ENCODE measurements at places on chromosomes 5 and 9.

- DNase-seq: no peak
Measured at GRCh38 chr5:171984748-171985419, 21.6 kb downstream of the FBXW11 start.

GRCh38 chr9:8855046-8855445, 1055.5 kb upstream of the DMAC1 start:
- no peak for DNase-seq

- DNase-seq: no peak
Measured at GRCh38 chr9:131965103-131965502, 114.6 kb downstream of the MED27 start.

DNA sequence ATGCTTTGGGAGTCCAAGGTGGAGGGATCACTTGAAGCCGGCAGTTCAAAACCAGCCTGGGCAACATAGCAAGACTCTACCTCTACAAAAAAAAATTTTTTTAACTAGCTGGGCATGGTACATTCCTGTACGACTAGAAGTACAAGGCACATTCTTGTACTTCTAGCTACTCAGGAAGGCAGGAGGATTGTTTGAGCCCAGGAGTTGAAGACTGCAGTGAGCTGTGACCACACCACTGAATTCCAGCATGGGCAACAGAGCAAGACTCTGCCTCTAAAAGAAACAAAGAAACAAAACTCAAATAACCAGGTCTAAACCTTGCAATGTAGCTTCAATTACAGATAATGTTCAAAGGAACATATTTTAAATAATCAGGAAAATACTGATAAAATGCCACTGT, 56.2 kb downstream of the SSBP2 start:
- DNase-seq: no peak

DNA sequence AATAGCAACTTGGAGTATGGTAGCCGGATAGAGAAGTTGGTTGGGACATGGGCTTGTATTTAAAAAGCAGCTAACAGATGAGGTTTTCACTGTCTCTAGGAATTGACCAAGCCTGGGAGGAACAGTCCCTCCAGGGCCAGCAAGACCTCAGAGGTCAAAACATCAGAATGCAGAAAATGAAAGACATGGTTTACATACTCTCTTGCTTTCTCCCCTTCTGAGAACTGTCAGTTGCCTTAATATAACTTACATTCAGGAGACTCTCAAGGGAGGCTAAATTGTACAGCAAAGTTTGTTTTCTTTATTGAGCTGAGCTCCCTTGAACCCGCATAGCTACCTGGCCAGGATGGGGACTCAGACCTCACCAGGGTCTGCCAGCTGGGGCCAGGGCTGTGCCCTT, 179.3 kb downstream of the GAS1 start:
- no peak for DNase-seq

- DNase-seq: no peak
Measured at GRCh38 chr5:77560677-77561263, 68.7 kb upstream of the WDR41 start.

DNA sequence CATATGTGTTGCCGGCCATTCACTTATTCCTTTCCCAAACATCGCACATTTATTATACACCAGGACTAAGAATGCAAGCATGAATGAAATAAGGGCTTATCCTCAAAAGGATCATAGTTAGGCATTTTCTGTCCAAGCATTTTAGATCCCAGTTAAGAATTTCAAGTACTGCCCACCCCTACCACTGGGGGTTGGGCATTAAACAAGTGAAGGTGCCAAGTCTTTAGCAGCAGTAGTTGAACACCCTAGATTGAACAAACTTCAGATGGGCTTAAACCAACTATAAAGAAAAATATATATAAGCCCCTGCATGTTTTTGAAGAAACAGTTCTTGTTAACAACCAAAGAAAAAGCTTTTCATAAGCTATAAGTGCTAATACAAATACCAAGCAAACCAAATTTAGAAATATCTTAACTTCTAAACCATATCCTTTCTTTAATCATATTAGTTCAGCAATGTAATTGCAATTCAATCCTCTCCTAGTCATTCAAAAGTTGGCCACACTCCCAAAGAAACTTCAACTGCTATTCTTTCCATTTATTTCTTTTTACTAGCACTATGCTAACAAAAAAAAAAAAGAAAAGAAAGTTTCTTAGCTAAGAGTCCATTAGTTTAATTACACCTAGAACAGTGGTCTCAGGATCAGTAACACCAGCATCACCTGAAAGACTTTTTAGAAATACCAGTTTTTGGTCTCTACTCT, 149.8 kb downstream of the MLLT3 start:
- no peak for DNase-seq

DNA sequence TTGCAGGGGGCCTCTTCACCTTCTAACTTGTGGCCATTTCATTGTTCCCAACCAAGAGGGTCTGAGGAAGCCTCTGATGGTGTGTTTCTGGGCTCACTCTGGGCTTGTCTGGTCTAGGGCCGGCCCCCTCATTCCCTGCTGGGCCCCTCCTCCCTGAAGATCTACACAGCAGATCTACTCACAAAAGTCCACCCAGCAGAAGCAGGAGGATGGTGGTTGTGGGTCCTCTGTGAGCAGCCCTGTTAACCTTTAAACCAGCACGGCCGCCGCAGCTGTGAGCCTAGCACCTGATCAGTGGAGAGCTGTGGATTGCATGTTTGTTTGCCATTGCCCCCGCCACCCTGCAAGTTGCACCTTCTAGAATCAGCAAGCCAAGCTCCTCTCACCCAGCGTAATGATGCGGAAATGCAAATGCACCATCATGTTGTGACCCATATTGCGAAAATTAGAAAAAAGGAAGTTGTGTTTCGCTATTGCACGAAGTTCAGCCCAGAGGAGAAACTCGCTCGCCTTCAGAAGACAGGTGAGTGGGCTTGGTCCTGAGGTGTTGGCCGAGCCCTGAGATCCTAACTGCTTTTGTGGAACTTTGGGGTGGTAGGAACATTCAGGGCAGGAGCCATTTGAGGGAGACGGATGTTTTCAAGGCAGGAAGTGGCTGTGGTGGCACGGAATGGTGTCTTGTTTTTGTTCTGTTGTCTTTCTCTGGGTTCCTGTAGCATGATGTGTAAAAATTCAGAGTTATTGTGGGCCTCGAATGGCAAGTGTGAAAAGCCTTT, 16.7 kb downstream of the FGD3 start:
- DNase-seq: peak; percentile 13

DNA sequence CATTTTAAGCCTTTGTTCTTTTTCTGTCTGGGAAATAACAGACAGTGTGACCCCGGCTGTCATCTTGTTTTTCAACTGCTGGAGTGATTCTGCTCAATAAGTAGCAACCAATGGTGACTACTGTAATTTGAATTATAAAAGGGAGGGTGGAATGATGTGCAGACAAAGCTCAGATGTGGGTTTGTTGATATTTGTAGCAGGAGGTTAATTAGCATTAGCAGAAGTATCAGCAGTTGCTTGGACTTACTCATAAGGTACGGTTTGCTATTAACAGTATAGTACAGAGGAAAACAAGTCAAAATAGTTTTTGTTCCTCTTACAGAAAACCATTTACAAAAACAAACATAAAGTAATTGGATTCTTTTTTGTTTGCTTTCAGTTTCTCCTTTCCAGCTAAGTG, 140.4 kb downstream of the TUSC1 start:
- DNase-seq: no peak

GRCh38 chr9:137691646-137692351, 73.0 kb downstream of the EHMT1 start:
- DNase-seq: no peak

GRCh38 chr5:113612060-113612496, 98.6 kb downstream of the YTHDC2 start:
- no peak for DNase-seq

GRCh38 chr5:23419115-23419514, 88.3 kb upstream of the PRDM9 start:
- no peak for DNase-seq

DNA sequence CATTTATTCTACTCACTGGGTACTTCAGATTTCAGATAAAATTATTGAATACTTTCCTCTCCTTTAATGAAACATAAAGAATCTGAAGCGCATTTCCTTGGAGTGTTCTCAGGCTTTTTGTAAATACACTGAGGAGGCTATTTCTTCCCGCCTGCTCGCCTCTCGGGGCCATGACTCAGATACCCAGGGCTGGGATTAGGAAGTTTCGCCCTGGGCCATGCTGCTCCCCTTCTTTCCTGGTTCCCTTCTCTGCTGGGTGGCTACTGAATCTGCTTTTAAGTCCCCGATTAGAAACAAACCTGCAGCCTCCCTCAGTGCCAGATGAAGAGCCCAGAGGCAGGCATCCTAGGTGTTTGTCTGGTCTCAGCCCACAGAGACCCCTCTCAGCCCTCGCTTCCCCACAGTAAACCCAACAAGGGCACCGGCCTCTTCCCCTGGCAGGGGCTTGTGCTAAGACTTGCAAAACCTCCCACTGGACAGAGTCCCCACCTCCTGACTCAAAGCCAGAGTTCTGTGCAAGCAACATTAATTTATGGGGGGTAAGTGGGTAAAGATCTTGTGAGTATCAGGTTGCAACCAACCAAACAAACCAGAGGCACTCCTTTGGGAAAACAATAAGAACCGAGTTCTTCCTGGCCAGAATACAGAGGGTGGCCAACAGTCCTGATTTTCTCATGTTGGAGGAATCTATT, 30.7 kb upstream of the IRX1 start:
- DNase-seq: no peak

GRCh38 chr5:67045816-67046740, 150.5 kb downstream of the CD180 start:
- no peak for DNase-seq

GRCh38 chr5:41281215-41281810, 68.0 kb upstream of the C6 start:
- DNase-seq: no peak

DNA sequence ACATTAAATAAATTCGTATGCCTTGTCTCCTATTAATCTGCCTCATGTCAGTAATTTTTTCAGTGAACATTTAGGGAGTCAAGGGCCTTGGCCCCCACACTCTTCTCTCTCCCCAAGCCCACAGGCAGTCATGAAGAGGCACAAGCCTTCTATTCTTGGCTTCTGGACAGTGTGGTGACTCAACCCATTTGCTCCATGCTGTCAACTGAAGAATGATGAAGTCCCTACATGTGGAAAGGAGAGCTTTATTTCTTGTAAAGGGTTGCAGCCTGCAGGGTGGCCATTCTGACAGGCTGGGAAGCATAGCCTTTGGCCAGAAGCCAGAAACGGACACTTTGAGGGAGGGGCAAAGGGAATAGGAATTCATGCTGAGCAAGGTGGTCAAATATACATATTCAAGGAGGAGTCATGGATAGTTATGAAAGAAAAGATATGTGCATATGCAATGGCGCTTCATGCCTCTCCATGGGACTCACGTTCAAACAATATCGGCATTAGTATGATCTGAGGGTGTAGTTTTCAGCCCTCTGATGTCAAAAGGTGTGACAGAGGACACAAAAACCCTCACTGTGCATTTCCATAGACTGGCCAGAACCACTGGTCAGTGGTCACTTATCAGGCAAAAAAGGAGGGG, 31.3 kb downstream of the ANKRA2 start:
- DNase-seq: no peak

DNA sequence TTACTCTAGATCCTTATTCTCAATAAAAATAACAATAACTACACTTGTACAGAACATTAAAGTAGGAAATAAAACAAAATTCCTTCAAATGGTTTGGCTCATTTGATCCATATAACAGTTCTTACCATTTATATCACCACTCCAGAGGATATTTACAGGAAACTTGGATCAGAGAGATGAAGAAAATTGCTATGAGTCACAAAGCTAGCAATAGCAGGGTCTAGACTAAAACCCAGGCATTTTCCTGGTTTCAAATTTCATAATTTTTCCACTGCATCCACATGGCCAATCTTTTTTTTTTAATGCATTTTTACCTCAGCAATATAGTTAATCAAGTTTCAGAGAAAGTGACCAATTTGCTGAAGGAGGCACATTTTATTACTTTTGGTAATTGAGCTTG, 299.2 kb downstream of the ELAVL2 start:
- DNase-seq: no peak

DNA sequence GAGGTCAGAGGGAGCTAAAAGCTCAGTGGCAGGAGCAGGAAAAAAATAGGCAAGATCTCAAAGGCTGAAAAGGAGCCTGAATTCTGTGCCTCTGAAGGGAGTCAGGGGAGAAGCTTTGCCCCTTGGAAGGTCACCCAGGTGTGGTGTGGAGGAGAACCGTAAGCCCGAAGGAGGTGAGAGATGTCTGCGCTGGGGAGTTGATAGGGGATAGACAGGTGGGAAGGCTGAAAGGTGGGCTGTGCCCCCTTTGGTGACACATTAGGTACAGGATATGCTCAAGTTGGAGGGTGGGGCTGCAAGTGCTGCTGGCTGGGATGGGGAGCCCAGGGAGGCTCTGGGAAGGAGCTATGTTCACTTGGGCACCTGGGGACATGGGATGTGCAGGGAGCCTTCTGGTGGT, 217.7 kb downstream of the PAX5 start:
- no peak for DNase-seq

GRCh38 chr5:98563885-98564653, 209.4 kb upstream of the RGMB start:
- DNase-seq: no peak

- DNase-seq: no peak
Measured at GRCh38 chr5:169527066-169527465, 56.5 kb upstream of the SPDL1 start.

DNA sequence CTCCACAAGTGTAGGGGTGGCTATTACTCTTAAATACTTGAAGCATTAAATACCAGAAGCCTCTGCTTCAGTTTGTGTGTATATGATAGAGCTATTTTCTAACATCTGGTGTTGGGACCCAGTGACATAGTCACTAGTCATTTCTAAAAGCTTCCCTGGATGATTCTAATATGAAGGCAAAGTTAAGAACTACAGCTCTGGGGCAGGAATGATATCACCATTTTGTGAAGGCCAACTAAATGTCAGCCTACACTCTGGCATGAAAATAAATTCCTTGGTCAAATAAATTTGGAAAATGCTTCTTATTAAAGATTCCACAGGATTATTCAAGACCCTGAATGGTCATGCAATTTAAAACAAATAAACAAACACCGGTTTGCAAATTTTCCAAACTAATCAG, 197.7 kb downstream of the PLK2 start:
- DNase-seq: no peak

DNA sequence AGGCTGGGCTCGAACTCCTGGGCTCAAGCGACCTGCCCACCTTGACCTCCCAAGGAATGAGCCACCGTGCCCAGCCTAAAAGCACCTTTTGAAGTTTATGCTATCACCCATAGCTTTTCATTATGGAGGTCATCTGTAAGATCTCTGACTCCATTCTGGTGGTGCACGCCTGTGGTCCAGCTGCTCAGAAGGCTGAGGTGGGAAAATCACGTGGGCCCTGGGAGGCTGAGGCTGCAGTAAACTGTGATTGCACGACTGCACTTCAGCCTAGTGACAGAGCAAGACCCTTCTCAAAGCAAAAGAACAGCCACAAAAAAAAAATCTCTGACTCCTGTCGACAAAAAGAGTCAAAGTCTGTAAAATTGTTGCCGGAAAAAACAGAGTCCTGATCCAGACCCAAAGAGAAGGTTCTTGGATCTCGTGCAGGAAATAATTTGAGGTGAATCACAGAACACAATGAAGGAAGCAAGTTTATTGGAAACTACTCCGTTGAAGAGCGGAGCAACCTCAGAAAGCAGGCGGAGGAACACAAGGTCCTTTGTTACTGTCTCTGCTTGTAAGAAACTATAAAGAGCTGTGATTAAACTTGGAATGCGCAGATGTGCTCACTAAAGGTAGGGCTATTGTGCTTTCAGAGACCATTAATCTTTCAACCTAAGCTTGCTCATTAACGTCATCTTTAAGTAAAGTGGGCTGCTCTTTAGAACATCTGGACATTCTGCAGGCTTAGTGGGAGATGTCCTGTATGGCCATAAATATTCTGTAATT, 2.0 kb upstream of the HAUS6 start:
- DNase-seq: no peak

All from stimulated activated CD4-positive, alpha-beta T cell treated with anti-CD3 and anti-CD28 coated beads, Interleukin-1b, Interleukin-23, amount 100 ng/mL, for 1 hour (primary cell).